ENCODE measurements at places on chromosomes 5 and 9.

DNA sequence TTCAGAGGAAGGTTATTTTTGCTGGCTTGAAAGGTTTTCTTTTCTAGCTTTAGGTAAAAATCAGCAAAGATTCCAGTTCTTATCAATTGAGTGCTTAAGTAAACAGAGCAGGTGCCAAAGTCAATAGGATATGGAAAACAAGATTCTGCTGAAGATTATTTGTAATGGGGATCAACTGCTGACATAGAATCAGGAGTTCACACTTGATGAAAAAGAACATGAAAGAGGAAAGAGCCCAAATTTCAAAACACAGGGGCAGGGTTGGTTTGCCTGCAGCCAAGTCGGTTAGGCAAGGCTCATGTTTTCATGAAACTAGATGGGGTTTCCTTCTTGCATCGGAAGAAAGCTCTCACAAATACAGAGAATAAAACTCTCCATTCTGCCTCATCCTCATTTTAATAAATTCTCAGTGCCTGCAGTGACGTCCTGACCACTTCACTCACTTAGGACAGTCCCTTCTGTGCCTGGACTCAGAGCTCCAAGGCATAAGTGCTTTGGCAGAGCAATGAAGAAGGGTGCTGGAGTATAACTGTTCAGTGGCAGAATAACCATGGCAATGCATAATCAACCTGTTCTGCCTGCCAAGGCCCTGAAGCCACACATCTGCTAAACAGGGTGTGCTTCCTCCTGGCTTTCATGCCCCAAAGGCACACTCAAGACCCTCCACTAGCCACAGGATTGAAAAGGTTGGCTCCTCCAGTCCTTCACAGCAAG lies 179.6 kb downstream of the GNAQ start:
- no peak for DNase-seq

DNA sequence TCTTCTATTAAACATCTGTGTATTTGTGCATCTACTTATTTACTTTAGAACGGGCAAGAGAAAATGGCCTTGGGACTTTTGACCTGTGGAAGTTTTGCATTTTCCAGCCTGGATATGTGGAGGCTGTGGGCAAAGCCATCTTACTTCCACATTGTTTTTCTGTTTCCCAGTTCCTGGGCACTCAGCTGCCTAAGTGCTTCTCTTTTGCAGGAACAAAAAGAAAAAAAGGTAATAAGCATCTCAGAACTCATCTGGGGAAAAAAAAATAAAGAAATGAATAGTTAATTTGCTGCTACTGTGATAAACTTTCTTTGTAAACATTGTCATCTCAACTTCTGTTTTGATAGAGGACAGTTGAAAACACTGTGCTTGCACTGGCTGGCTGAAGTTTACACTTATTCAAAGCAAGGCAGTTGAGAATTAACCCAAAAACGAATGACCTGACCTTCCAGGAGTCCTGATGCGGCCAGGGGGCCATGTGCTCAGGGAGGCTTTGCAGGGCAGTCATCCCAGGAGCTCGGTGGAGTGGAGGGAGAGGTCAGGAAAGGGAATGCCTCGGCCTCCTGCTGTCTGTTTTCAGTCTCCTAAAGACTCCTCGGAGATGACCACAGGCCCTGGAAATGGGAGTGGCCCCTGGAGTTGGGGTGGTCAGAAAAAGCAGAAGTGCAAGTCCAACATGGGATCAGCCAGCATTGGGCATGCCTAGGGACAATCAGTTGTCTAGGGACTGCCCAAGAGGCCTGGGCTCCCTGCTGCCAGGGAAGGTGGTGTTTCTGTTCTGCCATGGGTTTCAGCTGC lies 75.5 kb downstream of the RAI14 start:
- DNase-seq, result no peak

- DNase-seq, result no peak
These were observed 293.8 kb downstream of the CWC27 start for GRCh38 chr5:65062469-65063083.

DNA sequence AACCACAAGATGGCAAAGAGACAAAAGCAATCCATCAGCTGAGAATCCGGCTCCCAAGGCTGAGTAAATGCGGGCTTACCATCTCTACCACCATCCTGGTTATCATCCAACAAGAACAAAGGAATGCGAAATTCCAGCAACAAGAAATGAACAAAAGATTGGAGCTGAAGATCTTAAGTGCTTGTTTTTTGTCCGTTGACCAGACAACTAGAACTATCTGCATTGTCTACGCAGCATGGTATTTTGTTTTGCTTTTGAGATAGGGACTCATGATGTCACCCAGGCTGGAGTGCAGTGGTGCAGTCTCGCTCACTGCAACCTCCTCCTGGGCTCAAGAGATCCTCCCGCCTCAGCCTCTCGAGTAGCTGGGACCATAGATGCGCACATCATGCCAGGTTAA lies 88.9 kb downstream of the ZNF366 start:
- DNase-seq, result no peak

GRCh38 chr5:145918397-145918796 lies 18.0 kb upstream of the SH3RF2 start:
- DNase-seq, result no peak

GRCh38 chr5:153654504-153655200 lies 164.2 kb downstream of the GRIA1 start:
- DNase-seq, result no peak

DNA sequence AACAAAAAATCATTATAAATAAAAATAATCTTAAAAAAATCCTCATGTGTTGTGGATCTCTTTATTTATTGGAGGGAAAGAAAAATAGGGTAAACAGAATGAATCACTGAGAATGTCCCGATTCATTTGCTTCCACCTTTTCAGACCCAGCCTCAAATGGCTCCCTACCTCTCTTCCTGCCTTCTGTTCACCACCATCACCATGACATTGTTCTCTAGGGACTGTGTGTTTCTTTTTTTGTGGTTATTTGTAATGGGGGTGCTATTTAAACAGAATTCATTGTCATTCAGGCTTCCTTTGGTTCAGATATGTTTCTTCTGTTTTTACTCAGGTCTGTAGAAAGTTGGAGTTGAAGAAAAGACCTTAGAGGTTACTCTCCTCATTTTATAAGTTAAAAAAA lies 198.2 kb downstream of the KIF4B start:
- no peak for DNase-seq

DNA sequence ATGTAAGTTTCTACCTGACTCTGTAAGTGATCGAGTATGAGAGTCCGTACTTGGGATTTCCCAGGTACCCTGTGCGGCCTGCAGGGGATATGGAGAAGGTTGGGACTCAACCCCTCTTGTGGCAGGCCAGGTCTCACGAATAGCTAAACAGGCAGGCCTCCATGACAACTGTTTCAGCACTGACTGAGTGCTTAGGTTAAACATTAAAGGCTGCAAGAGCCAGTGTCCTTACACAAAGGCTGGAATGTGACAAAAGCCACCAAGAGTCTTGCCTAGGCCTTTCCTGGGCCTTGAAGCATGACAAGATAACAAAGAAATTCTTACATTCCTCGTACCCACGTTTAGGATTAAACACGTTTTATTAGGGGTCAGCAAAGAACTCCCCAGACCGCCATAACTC lies 58.6 kb downstream of the THBS4 start:
- no peak for DNase-seq
